ENCODE measurements at places on chromosomes 6 and 20.

DNA sequence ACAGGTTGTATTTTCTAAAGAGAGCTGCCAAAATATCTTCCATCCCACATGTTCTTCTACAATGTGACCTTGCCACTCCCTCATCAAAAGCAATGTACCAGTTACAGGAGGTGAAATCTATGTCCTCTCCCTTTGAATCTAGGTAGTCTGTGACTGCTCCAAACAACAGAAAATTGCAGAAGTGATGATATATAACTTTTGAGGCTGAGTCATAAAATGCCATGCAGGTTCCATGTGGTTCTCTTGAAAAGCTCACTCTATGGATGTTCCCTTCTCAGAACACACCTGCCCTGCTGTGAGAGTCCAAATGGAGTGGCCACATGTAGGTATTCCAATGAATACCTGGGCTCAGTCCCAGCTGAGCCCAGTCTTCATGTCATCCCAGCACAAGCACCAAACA, 16.9 kb upstream of the PHIP start:
- no peak for DNase-seq

GRCh38 chr6:25006565-25007001, 70.8 kb upstream of the RIPOR2 start:
- DNase-seq: no peak

DNA sequence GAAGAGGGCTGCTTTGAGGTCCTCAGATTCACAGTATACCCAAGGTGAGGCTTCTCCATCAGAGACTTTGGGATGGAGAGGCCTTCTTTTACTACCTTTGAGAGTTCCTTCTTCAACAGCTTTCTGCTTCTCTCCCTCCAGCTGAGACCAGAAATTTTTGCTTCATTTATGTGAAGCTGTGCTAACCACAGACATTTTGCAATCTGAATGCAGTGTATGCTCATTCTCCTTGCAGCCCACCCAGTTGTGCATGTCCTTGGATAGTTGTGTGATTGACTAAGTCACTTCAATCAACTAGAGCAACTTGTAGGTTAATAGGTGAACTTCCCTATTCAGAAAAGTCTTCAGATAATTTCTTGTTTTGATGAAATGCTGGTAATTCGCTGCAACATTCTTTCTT, 20.1 kb downstream of the DCBLD1 start:
- DNase-seq: no peak

DNA sequence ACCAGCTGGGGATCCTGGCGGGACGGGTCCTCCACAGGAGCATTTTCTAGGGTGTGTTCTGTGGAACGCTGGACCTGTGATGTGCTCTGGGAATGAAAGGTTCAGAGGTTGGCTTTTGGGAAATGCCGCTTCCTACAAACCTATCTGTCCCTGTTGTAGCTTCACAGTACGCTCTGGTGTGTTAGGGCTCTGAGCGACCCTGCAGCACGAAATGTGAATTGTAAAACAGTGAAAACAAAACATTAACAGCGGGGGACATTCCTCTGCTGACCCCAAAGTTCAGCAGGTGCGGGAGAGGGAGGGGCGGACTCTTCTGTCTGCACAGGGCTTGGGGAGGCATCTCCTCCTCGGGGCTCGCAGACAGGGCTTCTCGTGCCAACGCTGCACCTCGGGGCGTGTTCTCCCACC, 155.9 kb downstream of the NRN1 start:
- no peak for DNase-seq

DNA sequence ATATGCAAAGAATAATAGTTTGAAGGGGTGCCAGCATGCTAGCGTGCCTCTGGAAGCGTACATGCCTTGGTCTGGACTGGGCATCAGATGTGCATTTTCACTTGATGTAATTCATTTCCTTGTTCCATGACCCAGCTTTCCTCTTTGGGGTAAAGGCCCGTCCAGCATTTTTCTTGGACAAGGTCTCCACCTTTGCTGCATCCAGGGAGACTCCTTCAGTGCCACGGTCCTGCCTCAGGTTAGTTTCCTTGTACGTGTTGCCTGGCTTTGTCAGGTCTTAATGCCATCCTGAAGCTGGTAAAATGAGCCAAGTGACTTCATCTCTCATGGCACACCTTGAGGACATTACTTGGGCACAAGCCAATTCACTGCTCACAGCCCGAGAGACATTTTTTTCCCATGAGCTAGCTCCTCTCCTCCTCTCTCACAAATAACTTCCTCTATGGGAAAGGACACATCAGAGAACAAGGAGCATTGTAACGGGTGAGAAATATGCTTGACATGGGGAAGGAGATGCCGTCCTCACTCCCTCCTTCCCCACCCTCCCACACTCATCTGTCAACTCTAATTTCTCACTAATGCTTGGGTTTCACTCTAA, 23.9 kb downstream of the EDN1 start:
- DNase-seq: no peak

DNA sequence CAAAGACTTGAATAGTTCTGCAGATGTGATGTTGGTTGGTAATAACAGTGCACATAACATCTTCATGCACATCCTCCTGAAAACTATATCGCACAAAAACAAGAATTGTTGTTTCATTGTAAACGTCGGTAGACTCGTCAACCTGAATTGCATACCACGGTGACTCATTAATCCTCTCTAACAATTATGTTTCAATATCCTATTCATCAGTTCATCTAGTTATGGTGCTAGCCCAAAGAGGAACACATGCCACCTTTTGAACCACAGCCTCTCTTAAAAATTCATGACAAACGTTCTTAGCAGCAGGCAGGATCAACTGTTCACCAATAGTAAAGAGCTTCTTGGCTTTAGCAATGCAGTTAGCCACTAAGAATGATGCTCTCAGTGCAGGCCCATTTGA, 25.0 kb downstream of the CRYBG1 start:
- DNase-seq: no peak

GRCh38 chr6:83126807-83127206, 59.3 kb downstream of the DOP1A start:
- DNase-seq: no peak

DNA sequence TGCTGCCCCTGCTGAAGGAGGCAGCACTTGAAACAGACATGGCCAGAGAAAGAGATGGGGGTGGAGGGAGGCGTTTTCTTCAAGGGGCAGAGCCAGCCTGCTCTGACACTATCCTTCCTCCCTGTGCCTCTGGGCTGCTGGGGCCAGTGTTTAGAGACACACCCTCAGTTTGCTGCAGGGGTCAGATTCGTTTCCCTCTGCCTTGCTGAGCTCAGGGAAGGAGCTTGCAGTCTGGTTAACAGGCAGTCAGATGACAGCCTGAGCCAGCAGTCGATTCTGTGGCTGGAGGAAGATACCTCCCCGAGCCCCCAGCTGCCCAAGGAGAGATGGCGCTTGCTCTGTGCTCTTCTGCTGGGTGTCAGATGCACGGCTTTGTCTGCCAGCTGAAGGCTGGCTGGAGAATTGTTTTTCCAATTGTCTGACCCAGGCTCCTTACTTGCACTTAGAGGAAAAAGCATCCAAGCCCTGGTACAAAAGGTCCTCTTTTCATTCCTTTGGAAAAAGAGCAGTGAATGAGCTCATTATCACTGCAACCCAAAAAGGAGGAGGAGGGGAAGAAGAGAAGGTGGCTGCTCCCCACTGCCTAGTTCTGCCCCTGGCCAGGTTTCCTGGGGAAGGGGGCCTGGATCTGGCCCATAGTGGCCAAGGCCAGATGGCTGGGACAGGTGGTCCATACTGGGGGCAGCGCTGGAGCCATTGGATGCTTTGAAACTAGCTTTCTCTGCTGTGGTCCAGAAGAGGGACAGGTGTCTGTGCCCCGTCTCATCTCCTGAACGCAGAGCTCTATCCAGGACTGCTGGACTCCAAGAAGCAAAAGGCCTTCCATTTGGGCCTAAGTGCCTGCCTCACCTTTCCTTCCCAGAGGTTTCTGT, 88.2 kb downstream of the TCP11 start:
- no peak for DNase-seq

DNA sequence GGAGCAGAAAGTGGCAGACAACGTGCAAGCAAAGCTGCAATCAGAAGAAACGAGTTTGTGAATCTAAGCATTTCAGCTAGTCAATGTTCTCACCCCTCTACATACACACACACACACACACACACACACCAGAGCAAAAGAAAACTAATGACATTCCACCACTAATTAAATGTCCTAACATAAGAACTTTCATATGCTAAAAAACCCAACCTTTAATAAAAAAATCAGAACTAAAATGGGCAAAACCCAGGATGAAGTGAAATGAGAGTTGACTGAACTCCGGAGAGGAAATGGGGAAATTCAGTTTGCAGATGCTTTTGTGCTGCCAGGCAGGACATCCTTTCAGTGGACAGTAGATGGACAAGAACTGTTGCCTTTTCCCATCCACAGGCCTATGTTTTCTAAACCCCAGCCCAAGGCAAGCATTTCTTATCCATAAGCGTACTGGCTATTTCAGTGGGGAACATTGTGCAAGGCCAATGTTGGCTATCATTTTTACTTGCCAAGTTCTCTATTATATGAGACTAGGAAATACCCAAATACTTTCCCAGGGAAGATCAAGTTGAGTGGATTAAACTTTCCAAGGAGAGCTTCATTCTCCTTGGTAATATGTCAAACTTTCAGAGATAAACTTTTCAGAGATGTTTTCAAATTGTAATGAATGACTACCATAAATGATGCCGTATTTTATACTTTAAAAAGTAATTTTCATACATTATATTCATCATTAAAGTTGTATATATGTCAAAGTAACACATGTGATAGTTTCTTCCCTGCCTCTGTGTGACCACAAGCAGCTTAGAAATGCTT, 27.3 kb downstream of the RIN2 start:
- no peak for DNase-seq

DNA sequence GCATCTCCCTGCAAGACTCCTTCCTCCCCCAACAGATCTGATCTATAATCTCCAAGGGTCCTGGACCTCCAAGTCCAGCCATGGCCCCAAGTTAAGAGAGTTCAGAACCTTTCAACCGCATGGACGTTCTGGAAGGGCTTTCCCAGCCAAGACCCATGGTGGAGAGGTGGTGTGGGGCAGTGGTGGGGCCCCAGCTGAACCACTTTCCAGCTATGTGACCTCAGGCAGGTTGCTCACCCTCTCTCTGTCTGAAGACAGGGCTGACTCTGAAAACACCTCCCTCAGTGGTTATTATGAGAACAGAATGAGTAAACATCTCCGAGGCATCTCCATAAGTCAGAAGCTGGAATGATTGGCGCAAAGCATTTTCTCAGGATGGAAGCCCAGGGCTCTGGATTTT, 887 bp downstream of the CLPS start:
- no peak for DNase-seq

- DNase-seq: no peak
Observed at GRCh38 chr20:48031122-48031521, 245.8 kb upstream of the SULF2 start.

DNA sequence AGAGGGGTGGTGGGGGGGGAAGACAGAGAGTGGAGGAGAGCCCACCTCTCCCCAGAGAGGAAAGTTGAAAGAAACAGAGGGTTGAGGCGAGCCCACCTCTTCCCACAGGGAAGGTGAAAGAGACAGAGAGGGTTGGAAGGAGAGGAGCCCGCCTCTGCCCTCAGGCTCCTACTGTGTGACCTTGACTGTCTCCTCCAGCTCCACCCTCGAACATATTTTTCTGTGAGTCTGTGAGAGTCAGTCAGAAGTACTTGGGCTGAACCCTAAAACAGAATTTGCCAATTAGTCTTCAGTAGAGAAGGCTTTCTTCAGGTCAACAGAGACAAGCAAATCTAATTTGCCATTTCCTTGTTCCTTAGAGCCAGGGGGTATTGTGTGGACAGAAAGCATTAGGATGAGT, 153.7 kb upstream of the SNX9 start:
- no peak for DNase-seq

- no peak for DNase-seq
Observed at GRCh38 chr6:151043944-151044343, 178.4 kb downstream of the MTHFD1L start.

GRCh38 chr6:16766043-16766536, 4.8 kb upstream of the ATXN1 start:
- DNase-seq: no peak

All from NCI-H1417 treated with DMSO at 0.1 percent for 48 hours (cell line).